ENCODE measurements at places on chromosomes 13 and 19.

DNA sequence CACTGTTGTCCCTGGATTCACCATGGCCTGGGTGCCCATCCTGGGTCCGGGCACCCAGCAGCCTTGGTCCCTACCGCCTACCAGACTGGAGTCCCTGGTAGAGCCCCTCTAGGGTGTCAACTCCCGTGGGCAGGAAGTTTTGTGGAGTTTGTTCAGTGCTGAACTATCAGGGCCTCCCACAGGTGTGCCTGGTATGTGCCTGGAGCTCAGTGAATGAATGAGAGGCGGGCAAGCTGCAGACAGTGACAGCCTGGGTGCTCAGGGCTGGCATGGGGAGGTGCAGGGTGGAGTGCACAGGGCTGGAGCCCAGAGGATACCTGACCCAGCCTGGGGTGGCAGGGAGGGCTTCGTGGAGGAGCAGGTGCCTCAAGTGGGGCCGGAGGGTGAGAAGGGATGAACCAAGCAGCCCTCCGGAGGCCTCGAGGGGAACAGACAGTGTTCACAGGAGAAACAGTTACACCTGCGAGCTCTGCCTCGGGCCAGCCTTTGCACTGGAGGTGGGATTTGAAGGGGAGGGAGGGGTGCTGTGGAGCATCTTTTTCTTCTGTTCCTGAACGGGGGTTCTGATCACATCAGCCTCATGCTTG, 29.6 kb downstream of the PAK4 start:
- DNase-seq: no peak

DNA sequence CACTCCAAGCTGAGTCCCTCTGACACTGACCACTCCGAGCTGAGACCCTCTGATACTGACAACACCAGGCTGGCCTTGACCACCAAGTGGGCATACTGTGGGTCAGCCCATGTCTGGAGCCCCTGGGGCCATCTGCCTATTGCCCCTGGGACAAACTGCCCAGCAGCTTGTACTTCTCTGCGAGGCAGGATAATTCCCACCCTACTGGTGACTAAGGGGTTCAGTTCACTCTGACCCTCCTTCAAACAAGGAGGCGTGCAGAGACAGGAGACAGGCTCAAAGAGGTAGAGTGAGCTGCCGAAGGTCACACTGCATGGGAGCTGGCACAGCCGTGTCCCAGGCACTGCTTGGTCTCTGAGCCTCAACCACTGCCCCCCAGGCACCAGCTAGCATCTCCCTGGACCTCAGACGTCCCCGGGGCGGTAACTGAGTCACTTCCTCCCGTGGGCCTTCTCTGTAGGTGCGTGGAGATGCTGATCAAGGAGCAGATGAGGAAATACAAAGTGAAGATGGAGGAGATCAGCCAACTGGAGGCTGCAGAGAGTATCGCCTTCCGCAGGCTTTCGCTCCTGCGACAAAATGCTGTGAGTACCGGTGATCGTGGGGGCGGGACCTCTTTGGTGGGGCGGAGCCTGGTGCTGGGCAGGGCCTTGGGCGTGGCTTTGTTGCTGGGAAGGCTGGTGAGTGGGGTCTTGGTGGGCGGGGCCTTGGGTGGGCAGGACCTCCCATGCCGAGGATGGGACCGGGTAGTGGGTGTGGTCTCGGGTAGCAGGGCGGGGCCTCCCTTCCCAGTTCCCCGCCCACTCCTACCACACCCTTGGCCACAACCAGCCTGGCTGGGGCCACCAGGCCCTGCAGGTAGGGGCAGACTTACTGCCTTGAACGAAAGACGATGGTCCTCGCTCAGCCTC, 5.8 kb upstream of the USE1 start:
- no peak for DNase-seq

GRCh38 chr13:49023431-49023830, 47.7 kb downstream of the FNDC3A start:
- no peak for DNase-seq

DNA sequence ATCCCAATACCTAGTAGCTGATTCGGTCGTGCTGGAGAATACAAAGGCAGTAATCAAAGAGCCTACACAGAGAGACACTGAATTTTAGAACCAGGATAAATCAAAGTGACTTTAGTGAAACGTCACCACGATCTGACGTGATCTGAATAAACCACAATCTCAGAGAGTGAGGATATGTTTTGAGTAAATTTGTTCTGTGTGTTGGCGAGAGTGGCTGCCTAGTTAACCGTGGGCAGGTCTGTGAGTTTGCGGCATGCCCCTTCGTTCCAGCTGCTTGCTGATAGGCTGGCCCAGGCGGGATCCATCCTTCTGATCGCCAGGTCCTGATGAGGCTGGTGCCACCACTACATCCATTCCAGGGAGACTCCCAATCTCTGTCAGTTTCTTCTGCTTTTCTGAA, 40.4 kb downstream of the LRCH1 start:
- no peak for DNase-seq

DNA sequence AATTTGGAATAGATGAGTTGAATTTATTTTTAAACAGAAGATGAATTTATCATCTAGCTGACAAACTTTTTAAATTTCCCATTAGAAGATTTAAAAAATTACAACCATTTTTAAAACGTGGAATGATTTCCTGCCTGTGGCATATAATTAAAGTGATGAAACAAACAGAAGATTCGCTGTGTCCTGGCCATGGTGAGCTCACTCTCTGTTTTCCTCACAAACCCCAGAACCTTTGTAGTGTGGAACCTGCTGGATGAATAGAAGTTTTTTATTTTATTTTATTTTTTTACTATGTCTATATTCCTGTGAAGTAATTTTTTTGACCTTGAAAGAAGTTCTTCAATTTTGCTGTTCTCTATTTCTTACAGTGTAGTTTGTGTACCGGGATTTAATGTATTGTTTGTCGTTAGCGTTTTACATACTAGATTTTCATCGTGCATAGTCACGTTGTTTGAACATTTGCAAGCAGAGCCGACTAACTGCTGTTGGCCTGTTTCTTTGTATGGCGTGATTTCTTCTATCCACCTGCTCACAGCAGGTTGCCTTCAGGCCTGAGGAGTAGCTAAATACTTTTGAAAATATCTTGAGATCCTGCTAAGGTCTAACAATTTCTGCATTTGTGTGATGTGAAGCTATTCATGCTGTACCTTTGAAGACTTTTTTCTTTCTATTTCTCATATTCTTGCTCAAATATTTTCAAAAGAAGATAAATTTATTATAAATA, 149.2 kb downstream of the GGACT start:
- no peak for DNase-seq

GRCh38 chr19:39970425-39970674, 615 bp upstream of the PSMC4 start:
- no peak for DNase-seq

GRCh38 chr13:84380866-84381265, 498.6 kb upstream of the SLITRK1 start:
- no peak for DNase-seq
